Adipocyte (in vitro differentiated cells): ENCODE measurements at places on chromosomes 2 and 18.
A peak's percentile ranks its signal among the peaks of the same experiment; 100 is the strongest.

DNA sequence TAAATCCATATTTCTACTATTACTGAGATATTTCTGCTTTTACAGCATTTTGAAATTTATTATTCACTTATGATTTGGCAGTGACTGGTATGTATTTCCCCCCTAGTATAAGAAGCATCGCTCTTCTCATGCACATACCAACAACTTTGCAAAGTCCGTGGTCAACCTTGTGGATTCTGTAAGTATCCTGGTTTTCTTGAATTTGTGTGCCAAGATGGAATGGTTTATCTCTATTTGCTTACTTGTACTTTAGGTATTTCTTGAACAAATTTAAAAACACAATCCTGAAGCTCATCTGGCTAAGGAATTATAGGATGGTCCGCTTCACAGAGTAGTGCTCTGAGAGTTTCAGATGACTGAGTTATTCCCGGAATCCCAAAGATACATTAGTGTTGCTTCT is 85.0 kb upstream of the FAM237A start:
- no peak for DNase-seq

GRCh38 chr2:231488331-231488730 is 24.0 kb upstream of the NCL start:
- no peak for DNase-seq

DNA sequence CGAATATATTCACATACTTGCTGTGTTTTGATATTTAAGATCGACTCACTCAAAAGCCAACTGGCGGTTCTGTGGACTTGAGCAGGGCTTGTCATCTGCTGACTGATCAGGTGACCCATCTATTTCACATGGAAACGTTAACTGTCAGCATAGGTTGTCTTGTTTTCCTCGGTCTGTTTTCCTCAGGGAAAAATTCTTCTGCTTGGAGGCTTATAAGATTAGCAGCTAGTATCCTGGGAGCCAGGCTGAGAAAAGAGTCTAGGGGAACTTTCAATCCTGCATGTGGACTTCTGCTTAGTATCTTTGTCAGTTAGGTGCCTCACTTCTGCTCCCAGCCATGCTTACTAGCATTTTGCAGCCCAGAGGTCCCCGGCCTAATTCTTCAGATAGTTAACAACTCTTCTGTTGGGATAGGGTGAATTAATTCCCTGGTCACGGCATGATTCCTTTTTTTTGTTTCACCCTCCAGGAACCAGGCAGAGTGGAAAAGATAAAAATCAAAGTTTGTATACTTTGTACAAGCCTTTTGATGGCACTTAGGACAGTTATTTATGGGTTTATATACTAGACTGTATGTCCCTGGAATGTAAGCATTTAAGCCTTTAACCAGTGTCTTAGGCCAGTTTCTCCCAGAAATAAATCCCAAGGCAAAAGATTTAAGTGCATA is 226.0 kb downstream of the GULP1 start:
- no peak for DNase-seq

DNA sequence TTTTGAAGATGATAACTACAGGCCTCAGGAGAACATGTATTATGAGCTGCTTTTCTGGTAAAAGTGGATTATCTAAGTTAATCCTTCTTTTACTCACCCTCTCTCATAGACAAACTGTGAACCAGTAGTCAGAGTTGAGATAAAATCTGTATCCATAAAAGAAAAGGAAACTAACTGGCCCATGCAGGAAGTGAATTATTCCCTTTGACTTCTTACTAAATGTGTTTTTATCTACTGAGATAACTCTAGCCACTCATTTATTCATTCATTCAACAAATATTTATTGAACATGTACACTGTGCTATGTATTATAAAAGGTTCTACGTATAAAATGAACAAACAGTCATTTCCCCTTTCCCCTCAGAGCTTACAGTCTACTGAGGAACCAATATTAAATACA is 10.0 kb downstream of the WDR35 start:
- DNase-seq: no peak

DNA sequence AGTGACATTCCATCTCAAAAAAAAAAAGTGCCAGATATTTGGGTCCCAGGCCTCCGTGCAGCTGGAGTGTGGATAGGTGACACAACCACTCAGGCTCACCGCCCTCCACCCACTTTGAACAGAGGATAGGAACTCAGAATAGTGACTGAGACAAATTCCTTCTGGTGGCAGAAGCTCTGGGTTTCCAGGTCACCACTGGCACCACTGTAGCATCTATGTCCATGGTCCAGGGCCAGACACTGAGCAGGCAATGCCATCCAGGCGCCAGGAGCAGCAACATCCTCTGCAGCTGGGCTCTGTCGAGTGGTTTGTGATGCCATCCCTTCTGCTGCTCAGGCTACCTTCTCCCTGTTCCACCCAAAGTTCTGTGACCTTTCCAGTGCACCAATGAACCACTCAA is 81.5 kb upstream of the PTPRM start:
- no peak for DNase-seq

- DNase-seq: peak; percentile 81
Measured at GRCh38 chr2:127410871-127411652, 7.2 kb upstream of the PROC start.
